LHCN-M2 (cell line): ENCODE measurements at places on chromosomes 4 and X. TPM values are rescaled to one million over a fixed set of nuclear protein-coding genes. Genes with fewer than 3 reads are reported as not detected.
A peak's percentile ranks its signal among the peaks of the same experiment; 100 is the strongest.

HMX1 gene
- total RNA-seq: not detected in 2 replicates

DNA sequence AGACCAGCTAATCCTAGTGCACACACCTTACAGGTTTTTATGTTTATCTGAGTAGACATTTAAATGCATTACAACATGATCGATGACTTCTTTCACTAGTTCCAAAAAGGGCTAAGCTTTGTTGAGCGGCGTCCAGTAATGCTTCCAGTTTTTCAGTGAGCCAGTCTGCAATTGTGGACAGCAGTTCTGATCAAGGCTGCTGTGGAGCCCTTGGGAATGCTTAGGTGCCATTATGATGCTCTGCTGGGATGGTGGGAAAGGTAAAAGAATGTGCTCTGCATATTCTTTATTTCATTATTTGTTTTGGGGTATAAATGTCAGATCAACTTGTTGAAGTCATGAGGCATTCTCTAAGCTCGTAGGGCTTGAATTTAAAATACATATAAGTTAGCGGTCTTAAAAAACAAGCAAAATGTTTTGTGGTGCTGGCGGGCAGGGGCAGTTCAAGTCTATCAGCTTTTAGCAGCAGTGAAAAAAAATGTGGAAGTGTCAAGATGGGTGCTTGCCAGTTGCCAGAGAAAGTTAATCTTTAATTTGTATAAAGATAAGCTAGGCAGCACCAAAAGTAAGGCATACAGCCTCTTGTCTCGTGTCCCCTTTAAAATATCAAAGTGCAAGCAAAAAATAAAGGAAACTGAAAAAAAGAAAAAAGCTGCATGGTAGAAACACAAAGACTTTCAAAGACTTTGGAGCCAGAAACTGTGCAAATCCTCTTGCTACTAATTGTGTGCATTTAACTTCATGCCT is 5.8 kb downstream of the MID1IP1 start:
- no peak for DNase-seq

TSC22D3 gene
- total RNA-seq: 189 and 245 TPM in 2 replicates

DNA sequence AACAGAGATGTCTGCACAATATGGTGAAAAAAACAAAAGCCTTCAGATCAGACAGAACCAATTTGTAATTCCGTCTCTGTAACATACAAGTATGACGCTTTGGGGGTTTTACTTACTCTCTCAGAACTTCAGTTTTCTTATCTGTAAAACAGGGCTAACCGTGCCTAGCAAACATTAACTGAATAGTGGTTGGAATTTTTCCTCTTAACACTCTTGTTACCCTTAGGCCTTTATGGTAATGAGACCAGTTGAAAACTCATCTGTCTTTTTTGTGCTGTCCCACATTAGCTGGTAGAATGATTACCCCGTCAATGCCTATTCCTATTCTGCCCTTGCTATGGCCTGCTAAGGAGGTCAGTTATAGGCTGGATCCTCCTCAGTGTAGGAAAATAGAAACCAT is 4.5 kb upstream of the MYOZ2 start:
- DNase-seq: no peak

DNA sequence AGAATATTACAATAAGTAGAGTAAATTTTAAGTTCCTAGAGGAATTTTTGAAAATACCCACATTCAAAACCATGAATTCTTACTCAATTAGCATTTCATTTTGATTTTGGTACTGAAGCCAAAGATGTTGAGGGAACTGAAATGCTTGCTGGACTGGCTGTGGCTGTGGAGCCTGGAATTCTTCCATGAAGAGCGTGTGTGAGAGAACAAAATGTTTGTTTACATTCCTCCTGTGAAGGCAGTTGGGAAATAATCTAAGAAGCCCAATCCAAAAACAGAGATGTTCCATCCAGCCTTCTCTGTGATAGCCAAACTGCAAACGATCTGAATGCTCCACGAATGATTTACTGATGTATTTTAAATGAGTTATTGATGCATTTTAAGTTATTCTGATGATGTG is 3.8 kb upstream of the ADH1B start:
- peak; percentile 35 for DNase-seq

GRCh38 chr4:59503731-59504130 is 1696.4 kb upstream of the ADGRL3 start:
- no peak for DNase-seq

DNA sequence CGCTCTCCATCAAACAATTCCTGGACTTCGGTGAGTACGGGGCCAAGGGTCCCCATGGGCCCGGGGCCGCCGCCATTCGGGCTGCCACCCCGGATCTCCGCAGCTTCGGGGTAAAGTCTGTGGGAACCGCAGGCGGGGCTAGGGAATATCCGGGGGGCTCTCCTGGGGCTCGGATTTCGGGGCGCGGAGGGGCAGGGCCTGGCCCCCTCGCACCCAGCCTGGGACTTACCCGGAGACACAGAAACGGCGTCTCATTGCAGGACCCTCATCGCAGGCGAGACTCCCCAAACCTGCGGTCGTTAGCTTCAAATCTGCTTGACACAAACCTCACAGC is 413 bp downstream of the PDK3 start:
- no peak for DNase-seq

DNA sequence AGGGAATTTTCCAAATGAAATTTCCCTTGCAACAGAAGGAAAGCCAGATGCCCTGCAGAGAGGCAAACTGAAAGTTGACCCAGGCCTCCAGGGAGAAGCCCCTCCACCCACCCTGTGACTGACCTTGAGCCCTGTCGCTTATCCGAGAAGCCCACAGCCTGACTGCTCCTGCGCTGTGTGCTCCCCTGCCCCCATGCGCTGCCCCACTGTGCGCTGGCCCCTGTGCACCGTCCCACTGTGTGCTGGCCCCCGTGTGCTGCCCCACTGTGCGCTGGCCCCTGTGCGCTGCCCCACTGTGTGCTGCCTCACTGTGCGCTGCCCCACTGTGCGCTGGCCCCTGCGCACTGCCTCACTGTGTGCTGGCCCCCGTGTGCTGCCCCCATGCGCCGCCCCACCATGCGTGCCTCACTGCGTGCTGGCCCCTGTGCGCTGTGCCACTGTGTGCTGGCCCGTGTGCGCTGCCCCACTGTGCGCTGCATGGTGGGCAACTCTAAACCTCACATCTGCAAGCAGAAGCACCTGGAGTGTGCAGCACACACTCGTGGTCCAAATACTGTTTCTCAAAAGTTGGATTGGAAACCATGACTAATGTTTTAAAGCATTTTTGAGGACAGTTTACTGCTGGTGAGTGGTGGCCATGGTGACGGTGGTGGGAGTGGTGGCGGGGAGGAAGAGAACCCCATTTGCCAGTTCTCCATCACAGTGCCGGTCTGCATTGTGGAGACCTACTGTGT is 8.3 kb upstream of the GRPEL1 start:
- peak; percentile 61 for DNase-seq

IL1RAPL1 gene
- total RNA-seq: 0.51 and 1.1 TPM in 2 replicates

GRCh38 chr4:31678356-31678755 is 958.2 kb downstream of the PCDH7 start:
- DNase-seq: no peak

DNA sequence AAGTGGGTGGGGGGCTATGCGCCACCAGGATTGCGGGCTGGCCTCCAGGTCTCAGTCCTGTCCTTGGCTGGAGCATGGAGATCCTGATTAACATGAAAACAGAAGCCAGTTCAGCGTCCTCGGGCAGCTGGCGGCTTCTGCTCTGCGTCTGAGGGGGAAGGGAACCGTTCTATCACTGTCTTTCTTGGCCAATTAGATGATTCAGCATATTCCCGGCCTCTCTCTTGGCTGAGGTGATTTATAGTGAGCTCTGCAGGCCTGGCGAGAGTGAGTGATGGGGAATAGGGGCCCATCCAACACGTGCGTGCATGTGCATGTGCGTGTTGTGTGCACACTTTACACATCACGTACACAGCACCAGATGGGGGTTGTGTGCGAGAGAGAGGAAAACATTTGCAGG is 145.8 kb upstream of the ATP6AP2 start:
- no peak for DNase-seq

DNA sequence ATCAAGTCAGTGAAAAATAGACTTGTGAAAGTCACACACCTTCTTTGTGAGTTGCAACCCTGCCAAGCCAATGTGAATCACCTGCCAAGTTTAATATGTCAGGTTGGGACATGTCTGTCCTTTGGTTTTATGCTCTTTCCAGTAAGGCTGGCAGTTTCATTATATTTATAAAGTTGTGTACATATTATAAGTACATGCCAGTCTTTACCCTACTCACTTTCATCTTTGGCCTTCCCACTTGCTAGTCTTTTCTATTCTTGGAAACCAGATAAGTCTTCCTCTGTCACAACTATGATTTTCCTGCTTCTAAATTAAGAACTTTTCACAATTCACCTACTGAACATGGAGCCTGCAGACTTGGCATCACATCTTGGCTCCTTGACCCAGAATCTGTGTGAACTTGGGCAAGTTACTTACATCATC is 680.7 kb upstream of the BOD1L1 start:
- DNase-seq: no peak

RIPPLY1 gene
- total RNA-seq: not detected in 2 replicates

- no peak for DNase-seq
Observed at GRCh38 chrX:109841869-109842579, 109.0 kb upstream of the ACSL4 start.

- DNase-seq: no peak
Observed at GRCh38 chr4:137063961-137064360, 468.3 kb downstream of the PCDH18 start.

MAGEA9 gene
- not detected in 2 replicates for total RNA-seq

DNA sequence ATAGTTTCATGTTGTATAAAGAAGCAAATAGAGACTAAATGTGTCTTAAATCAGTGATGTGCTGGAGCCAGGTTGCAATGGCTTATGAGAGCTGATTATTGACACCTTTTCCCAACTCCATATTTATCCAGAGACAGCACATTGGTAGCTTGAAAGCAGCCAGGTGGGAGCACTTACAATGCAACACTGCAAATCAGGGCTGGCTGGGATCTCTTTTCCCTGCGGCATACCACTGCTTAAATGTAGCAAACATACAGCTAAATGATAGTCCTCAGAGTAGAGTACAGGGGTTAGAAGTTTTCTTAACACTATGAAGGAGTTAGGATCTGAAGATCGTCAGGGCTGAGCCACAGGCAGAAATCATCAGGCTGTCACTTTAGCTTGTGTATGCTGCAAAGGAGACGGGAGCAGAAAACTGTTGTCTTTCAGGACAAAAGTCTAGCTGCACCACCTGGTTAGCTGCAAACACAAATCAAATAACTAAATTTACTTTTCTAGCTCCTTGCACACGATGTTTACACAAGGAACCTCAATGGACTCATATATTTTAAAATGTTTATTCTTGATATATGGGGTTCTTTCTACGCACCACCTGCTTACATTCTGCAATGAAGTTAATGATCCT is 527.3 kb downstream of the TLL1 start:
- DNase-seq: no peak

ADRA2C gene
- total RNA-seq: 2.9 and 3.5 TPM in 2 replicates

DNA sequence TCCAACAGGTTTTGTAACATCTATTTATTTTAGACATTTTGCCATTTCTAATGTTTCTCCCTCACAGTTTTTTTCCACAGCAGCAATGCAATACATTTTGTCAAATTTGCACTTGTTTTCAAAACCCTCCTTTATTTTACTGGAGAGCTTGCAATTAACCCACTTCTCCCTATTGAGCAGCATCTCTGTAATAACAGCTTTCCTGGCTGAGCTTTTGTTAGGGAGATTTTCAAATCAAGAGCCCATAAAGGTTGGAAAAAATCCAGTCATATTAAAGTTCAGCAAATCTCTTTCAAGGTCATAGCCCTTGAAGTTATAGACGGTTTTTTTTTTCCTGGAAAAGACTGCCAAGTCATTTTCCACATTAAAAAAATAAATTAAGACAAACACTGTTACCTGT is 450.6 kb upstream of the TENM3 start:
- no peak for DNase-seq

- no peak for DNase-seq
Observed at GRCh38 chrX:68432648-68433047, 647 bp downstream of the OPHN1 start.

ART3 gene
- total RNA-seq: not detected in 2 replicates

SPATA4 gene
- 0.11 TPM in 1 of 2 replicates, not detected in the other for total RNA-seq

RS1 gene
- not detected in 2 replicates for total RNA-seq

DNA sequence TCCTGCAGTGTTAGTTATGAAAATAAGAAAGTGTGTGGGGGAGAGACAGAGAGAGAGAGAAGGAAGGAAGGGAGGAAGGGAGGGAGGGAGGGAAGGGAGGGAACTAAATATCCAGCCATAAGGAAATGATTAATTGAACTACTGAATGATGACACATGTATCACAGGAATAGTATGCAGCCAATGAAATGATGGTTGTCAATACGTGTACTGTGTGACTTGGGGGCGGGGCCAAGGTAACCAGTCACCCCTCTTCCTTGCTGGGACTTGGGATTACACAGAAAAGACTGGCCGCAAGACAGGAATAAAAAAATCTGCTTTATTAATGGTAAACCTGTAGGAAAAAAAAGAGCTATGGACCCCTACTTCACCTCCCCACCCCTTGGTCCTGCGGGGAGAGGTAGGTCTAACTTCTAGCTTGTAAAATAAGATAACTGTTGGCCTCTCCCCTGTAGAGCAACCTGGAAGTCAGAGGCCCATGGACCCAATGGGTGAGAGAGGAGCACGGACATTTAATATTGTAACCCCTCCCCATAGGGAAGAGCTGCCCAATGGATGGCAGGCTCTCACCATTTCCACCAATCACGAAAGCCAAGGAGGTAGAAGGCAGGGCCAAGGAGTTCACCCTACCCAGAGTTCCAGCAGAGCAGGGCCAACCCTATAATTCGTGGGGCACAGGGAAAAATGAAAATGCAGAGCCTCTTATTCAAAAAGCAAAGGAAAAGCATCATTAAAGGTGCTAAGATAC is 7.4 kb downstream of the PPP2R2C start:
- no peak for DNase-seq
